NCI-H1417 (cell line): ENCODE measurements at places on chromosomes 3 and 15.

DNA sequence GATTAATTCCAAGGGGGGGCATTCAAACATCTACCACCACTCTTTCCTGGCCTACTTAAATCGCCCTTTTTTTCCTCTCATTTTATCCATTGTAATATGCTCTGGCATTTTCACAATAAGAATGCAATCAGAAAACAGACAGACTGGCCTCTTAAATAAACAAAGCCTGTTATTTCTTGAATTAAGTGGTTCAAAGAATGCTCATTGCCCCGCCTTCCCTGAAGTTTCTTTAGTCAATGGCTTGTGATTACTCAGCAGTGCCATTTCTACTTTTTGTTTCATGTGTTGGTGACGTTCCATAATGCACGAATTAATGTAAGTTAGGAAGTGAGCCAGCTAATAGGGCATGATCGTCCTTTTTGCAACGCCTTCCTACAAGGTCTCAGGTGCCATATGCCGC lies 68.0 kb downstream of the FBN1 start:
- DNase-seq: peak; percentile 0

GRCh38 chr3:154936196-154936595 lies 143.9 kb upstream of the MME start:
- DNase-seq: no peak

DNA sequence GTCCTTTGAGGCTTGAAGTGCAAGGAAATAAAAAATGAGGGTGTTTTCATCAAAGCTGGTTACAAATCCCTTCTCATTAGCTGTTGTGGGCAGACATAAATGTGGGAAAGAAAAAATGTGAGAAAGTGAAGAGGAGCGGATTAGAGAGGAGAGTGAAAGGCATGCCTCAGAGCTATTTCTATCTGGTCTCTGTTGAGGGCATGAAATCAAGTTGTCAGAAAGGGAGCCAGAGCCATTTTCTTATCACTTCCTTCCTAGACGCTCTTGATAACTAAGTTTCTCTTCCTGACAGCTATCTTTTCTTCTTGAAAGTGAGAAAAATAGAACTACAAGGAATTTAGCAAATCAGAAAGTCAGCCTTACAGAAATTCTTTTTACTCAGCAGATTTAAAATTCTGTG lies 20.8 kb upstream of the CAPN3 start:
- DNase-seq: no peak

- peak; percentile 4 for DNase-seq
Measured at GRCh38 chr3:194030372-194030771, 105.6 kb upstream of the HES1 start.

GRCh38 chr3:107431246-107432012 lies 54.2 kb downstream of the CCDC54 start:
- peak; percentile 34 for DNase-seq

- peak; percentile 6 for DNase-seq
Measured at GRCh38 chr3:22908989-22909507, 294.1 kb upstream of the UBE2E2 start.

DNA sequence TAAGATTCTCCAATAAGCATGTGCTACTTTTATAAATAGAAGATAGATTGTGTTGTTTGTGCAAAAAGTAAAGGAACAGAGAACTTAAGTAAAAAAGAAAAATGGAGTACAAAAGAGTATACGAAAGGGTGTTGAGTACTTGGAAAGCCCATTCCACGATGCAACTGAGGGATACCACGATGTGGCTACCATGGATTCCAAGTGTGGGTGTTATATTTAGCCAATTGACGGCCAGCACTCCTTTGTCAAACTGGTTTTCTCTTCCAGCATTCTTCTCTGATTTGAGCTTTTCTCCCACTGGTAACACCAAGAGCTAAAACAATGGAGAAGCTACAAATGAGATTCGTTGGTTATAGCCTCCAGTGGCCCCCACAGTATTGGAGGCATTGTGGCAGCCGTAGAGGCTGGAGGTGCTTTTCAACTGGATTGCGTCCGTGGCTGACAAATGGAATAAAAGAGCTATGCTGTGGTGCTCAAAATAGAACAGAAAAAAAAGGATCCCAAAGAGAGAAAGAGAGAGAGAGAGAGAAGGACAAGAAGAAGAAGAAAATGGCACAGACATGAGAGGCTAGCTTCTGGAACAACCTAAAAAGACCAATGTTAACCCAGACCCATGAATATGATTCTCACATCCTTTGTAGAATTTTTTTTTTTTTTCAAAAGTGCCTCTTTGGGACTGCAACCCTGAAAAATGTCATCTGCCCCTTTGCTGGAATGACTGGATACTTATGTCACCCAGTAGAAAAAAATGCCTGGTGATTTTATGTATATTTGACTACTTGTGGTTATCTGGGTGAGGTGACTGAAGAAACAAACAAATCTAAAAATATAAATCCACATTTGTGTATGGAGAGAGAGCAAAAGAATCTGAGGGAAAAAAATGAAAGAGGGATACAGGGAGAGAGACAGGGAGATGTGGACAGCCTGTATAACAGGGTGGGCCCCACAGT lies 345.1 kb downstream of the RORA start:
- no peak for DNase-seq

DNA sequence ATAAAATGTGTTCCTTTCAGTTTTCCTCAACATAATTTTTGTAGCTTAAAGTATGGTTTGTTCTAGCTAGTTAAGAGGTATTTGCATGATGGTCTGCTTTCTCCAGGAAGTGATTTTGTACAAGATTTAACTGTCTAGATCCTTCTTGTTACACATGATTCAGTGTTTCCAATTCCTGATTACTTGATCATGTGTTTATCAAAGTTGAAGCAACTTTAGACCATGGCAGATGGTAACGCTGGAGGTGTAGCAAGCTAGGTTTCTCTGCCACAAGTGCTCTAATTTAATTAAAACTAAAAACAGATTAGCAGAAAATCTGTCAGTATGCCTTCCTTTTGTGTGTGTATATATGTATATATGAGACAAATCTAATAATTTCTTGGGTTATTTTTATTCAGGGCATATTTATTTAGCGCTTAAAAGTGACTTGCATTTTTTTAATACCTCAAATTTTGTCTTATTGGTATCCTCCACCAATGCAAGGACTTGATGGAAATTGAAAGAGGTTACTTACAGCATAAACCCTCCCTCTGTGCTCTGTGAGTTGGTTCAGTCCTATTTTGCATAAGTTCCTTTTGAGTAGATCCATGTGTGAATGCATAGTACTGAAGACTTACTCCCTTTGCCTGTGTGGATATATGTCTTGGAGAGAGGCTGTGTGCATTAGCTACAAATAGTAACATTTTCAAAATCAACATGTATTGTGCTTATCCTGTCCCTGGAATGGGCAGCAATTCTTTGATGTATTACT lies 157.3 kb upstream of the CGNL1 start:
- DNase-seq: peak; percentile 81

- DNase-seq: peak; percentile 62
Measured at GRCh38 chr15:92305343-92305742, 88.3 kb upstream of the ST8SIA2 start.

DNA sequence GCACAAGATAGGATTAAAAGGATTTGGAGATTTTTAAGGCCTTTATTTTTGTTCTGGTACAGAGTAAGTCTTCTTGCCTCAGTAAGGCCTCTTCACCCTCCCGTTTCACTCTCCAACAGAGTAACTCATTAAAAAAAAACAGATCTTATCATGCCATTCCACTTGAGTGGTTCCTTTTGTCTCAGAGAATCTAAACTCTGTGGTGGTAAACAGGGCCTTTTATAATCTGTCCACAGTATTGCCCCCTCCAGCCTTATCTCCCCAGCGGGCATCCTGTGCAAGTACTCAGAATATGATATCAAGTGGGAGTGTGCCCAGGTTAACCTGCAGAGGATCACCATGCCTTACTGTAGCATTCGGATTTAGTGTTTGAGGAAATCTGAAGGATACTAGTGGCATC lies 20.3 kb upstream of the ATOSA start:
- no peak for DNase-seq

DNA sequence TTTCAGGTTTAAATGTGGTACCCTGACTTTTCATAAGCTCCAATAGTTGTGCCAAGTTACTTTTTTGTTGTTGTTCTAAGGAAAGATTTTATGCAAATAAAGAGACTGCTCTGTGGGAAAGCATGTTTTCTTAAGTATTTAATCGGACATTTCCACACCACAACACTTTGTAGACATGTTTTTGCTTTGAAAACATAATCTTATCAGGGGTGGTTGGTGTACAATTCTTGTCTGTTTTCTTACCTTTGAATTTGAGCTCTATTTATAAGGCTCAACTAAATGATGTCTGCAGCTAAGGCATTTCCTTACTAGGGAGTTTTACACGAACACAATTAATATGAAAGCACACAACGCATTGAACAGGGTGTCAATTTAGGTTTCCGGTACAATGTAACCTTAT lies 81.5 kb upstream of the CDIN1 start:
- DNase-seq: no peak

GRCh38 chr3:42790714-42791229 lies 13.5 kb downstream of the HIGD1A start:
- DNase-seq: peak; percentile 21

- DNase-seq: no peak
Measured at GRCh38 chr15:26582840-26583239, 190.0 kb downstream of the GABRB3 start.

DNA sequence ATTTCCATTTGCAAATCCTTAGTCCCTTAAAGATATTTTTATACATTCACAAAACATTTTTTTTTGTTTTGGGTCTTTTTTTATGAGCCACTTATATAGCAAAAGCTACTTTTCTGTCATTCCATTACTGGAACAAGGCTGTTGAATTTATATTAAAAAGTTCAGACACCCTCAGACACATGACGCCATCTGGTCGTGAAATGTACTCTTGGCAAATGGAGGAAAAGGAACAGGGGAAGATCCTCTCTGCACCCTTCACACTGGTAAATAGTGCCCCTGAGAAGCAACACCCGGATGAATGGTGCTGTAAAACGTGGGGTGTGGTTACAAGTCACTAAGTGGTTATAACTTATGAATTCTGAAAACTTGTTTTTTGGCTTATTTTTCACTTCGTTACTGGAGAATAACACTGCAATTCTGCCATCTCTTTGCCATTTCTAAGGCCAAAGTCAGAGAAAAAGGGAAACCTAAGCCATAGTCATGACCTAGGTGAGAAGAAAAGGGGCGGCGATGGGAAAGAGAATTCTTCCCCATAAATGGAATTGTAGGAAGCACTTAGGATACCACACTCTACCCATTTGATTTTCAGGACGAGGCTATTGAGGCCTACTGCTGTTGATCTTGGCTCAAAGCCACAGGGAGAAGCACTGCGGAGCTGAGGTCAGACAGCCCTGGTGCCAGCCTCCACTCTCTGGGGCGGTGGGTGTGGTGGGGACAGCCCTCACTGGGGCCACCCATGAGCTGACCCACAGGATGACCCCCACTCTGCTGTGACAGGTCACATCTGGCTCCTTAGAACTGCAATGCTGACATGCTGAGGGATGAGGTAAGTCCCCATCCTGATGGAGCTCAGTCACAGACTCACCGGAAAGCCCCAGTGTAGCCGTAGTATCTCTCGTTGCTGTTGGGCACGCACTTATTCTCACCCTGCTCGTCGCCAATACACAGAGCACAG lies 21.9 kb downstream of the LTF start:
- peak; percentile 19 for DNase-seq

- DNase-seq: no peak
Measured at GRCh38 chr3:58366699-58367098, 34.0 kb downstream of the PXK start.

DNA sequence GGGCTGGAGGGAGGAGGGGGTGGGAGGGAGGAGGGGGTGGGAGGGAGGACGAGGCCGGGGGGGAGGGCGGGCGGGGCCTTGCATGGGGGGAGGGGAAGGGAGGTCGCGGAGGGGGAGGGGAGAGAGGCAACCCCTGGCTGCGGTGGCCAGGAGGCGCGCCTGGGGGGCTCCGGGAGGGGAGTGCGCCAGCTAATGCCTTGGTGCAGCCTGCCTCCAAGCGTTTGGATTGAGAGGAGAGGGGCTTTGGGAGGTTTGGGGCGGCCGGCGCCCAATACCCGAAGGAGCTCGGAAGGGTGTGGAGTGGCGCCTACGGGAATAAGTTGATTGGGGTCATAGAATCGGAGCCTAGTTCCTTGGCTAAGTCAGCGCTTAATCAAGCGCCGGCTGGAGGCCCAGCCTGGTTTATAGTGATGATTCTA lies 557 bp downstream of the TFG start:
- DNase-seq: no peak

- no peak for DNase-seq
Measured at GRCh38 chr3:79515072-79515471, 252.7 kb downstream of the ROBO1 start.

DNA sequence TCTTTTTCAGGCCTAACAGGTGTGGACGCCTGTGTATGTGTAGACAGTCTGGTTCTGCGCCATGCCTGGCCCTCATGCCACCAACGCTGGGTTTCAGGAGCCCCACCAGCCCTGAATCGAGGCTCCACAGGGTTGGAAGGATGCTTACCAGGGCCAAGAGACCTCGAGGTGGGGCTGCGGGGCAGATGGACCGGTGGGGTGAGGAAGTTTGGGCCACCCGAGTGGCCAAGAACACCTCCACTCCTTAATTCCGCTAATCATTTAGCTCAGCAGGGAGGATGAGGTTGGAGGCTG lies 6.0 kb upstream of the ONECUT1 start:
- no peak for DNase-seq

DNA sequence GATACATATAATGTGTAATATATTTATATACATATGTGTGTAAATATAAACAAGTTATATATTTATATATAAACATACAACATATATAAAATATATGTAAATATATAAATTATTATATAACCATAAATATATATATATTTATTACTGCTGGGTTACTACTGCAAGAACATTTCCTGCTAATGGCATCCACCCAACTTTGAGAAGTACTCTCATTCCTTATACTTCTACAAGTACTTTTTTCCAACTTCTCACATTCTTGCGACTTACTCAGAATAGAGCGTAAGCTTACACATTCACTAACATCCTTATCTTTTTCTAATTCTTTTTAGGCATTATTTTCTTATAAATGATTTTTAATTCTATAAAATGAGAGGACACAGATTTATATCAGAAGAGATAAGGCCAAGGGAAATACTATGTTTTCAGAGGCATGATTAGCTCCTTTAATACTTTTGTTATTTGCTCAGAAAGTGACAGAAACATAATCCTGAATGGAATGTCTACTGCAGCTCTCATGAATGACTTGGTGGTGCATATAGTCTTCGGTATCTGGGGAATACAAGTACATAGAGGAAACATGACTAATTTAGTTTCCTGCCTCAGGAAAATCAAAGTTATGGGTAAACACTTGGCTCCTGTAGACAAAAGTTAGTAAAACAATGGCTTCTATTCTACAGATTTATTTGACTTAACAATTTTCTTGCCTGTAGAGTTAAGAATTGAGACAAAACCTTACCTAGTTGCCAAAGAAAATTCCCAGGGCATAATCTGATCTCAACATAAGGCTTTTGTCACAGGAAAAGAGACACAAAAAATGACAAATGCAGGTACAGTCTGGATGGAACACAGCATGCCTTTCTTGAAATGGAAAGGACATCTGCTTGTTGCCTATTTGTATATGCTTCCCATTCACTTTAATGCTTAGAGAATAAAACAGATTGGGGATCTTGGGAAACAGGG lies 453.9 kb downstream of the SQOR start:
- no peak for DNase-seq

DNA sequence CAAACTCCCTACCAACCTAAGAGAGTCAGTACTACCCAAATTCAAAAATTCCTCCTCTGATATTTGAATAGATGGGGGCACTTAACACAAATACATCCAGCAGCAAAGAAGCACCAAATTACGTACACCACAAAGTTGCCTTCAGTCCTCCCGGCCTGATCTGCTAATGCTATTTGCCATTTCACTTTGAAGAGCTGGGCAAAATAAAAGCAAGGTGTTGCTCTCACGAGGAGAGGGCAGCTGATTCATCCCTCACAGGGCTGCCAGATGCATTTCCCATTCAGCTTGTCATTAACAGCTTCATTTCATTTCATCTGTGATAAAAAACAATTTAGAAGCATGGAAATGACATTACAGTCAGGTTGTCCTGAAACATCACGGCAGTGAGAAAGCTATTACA lies 283.4 kb upstream of the VEPH1 start:
- DNase-seq: no peak
